Activated naive CD4-positive, alpha-beta T cell treated with anti-CD3 and anti-CD28 coated beads, Interleukin-2, amount 50 U/mL, for 72 hours (primary cell): ENCODE measurements at places on chromosomes 16 and 17. TPM values are rescaled to one million over a fixed set of nuclear protein-coding genes. Genes with fewer than 3 reads are reported as not detected.
A peak's percentile ranks its signal among the peaks of the same experiment; 100 is the strongest.

DNA sequence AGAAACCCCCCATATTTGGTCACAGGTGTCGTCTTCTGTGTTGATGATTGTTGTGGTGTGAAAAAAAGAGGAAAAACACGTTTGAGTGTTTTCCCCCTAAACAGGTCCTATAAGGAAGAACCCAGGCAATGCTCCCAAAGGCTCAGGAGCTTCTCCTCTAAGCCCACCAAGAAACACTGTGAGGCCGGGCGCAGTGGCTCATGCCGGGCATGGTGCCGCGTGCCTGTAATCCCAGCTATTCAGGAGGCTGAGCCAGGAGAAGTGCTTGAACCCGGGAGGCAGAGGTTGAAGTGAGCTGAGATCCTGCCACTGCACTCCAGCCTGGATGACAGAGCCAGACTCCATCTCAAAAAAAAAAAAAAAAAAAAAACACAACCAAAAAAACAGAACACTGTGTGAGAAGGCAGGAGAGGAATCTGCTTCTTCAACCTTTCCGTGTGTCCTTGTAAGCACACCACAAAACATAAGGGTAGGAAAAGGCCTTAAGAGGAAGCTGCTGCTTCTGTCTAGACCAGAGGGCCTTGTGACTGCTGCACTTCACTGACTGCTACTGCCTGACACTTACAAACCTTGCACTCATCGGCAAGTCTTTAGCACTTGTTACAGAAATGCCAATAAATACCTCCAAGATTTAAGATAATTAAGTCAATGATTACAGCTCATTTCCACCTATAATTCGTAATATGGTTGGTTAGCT is 9.3 kb downstream of the JPT1 start:
- DNase-seq: no peak

DNA sequence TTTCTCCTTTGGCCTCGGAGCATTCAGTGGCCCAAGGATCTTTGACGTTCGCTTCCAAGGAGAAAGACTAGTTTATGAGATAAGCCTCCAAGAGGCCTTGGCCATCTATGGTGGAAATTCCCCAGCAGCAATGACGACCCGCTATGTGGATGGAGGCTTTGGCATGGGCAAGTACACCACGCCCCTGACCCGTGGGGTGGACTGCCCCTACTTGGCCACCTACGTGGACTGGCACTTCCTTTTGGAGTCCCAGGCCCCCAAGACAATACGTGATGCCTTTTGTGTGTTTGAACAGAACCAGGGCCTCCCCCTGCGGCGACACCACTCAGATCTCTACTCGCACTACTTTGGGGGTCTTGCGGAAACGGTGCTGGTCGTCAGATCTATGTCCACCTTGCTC is 1.4 kb downstream of the AOC3 start:
- no peak for DNase-seq

GRCh38 chr17:75350706-75351105 is 54.8 kb downstream of the GRB2 start:
- no peak for DNase-seq

- no peak for DNase-seq
Observed at GRCh38 chr16:21654466-21654865, 2.1 kb upstream of the IGSF6 start.

- no peak for DNase-seq
Observed at GRCh38 chr17:17080781-17081180, 38.5 kb downstream of the MPRIP start.

DNA sequence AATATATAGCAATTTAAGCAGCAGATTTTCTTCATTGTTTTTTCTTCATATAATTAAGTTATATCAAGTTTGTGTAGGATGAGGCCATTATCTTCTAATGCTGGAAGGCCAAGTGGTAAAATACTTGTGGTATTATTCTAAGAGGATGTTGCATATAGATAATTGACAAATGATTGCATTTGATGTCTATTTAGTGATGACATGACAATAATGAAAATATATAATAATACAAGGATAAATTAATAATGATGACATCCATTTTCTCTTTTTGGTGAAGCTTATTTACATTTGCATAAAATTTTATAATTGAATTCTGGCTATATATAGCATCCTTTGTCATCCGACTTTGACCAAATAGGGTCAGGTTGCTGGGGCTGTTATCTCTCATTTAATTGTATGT is 195.4 kb upstream of the KCNJ16 start:
- DNase-seq: no peak

DNA sequence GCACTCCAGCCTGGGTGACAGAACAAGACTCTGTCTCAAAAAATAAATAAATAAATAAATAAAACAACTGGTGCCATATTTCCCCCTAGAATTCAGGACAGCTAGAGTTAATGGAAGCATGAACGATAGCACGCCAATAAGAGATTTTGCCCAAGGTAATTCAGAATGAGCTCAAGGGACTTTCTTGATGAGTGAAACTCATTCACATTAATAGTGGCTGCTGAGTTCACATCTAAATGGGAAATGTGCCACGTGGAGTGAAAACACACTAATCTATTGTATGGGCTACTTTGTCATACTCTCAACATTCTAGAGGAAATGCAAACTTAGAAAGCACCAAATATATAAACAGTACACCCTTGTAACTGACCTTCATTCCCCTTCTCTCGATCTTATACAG is 47.4 kb upstream of the PSMD7 start:
- DNase-seq: no peak

GRCh38 chr17:77442976-77443747 is 302.4 kb downstream of the SEC14L1 start:
- DNase-seq: no peak

DNA sequence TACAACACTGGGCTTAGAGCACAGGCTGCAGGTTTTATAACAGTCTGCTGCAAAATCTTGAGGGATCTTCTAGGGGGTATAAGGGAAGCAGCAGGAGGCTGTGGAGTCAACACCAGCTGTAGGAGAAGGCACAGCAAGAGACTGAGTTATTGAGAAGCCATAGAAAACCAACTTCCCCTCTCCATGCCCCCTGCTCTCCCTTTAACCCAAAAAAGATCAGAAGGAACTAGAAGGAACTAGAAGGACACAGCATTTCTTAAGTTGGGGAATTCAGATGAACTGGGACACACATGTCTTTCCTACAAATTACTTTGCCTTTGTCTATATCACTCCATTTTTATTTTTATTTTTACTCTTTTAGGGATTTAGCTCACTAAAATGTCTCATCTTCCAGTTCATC is 6.2 kb upstream of the CCL18 start:
- no peak for DNase-seq

GRCh38 chr17:21361020-21361809 is 14.9 kb upstream of the KCNJ12 start:
- no peak for DNase-seq

DNA sequence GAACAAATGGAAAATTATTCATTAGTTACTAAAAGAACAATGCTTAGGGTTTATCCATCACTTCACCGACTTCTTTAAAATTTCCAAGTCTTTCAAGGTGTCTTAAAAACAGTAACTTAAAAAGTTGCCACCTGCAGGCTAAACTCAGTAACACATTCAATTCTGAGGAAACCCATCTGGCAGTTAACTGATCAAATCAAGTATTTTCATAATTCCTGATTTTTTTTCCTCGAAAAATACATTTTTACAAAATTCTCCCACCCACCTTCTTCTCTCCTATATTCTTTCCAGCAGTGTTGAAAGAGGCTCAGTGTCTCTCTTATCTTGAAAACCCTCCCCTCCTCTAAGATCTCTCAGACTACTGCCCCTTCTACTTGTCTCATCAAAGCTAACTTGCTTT is 29.9 kb downstream of the PARN start:
- DNase-seq: no peak

GRCh38 chr16:61460020-61460419 is 576.2 kb downstream of the CDH8 start:
- no peak for DNase-seq

- no peak for DNase-seq
Observed at GRCh38 chr17:66963521-66963908, 992 bp upstream of the CACNG4 start.

DNA sequence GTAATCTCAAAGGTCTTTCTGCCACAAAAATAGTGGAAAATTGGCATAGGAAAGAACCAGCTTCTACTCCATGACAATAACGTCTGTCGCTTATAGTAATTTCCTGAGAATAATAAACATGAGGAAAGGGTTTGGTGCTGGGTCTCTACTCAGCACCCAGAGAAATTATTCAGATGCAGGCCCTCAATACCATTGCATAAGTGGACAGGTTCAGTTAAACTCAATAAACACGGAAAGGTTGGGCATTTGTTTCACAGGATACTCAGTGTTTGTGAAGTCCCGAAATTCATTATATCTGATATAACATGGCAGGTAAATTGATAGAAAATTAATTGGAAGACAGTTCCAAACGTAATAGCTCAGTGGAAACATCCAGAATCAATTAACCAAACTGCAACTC is 254.0 kb downstream of the CNTNAP4 start:
- DNase-seq: no peak

- DNase-seq: peak; percentile 48
Observed at GRCh38 chr17:40110026-40110845, 9.8 kb upstream of the NR1D1 start.

DNA sequence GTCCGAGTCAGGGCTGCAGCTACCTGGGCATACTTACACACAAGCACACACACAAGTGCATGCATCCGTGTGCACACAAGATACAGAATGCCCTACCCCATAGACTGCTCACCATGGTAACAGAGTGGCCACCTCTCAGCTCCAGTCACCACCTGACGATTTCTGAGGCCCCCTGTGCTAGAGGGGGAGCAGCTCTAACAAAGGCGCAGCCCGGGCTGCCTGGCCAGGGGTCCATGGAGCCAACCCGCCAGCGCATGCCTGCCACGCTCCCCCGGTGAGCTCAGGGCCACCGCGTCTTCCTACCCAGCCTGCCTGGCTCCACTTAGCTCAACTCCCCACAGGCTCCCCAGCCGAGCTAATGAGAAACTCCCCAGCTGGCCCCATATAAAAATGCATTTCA is 75.5 kb downstream of the ZNF423 start:
- DNase-seq: no peak

DNA sequence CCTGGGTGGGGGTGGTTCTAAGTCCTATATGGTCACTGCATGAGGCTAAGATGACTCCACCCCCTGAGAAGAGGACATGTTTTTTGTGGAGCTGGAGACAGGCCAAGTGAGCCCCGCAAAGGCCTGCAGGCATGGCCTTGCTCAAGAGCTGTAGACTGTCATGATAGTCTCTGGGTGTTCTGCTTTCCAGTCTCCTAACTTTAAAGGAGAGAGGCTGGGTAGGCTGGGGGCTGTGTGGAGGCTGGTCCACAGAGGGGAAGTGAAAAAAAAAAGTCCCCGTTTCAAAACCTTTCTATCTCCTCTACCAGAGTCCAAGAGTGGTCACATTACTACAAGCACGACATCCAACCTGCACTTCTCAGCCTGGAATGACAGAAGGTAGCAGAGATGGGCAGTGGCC is 27.1 kb downstream of the CDRT4 start:
- DNase-seq: no peak

DNA sequence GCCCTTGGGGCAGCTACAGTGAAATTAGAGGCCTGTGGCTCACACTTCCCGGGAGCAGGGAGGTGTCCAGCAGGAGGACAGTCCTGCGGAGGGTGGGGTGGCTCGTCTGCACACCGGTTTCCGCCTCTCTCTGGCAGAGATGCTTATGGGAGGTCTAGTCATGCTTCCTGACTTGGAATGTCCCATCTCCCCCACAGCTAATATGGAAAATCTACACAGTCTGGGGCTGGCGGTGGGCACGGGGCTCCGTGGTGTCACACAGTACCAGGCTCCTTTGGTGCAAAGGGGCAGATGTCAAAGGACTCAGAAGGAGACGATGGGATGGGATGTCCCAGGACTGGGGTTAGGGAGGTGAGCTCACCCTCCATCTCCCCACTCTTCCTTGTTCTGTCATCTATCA is 44.1 kb upstream of the DOC2B start:
- no peak for DNase-seq

GRCh38 chr17:16936536-16937310 is 35.2 kb downstream of the TNFRSF13B start:
- DNase-seq: no peak

DNA sequence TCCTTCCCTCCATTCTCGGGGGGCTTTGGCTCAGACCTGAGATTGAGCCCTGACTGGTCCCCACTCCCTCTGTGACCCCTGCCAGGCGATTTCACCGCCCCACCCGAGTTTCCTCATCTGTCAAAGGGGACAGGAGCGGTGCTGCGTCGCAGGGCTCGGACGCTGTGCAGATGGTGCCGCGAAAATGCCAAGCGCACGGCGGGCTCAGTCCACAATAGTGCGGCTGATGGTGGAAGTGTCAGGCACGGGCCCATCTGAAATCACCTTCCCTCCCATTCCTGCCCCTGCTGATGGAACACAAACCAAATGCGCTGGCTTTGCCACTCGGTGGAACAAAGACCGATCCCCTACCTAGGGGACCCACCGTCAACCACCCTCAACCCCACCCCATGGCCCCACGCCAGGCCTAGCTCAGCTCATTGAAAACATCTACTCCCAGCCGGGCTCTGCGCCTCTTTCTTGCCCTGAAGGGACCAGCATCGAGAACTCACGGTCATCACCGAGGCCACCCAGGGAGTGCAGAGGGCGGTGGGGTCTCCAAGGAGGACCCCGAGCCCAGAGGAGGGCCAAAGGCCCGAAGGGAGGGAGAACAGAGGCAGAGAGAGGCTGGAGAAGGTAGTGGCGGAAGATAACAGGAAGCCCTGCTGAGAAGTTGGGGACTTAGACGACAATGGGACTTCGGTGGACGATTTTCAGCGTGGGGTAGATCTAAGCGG is 1.4 kb downstream of the CARHSP1 start:
- DNase-seq: peak; percentile 29

DNA sequence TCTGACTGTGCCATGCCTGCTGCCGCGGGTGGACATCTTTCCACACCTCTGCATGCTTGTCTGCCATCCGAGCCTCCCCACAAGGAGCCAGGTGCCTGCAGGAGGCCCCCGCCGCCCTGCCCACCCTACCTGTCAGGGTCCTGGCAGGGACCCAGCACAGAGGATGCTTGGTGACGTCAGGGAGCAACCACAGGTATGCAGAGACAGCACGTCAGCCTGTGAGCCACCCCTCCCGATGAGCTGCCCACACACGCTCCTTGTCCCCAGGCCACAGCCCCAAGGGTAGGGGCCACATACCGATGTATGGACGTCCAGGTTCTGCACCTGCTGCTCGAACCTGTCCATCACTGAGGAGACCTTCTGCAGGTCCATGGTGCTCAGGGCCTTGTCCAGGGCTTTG is 10.6 kb downstream of the CHMP1A start:
- no peak for DNase-seq

Gene DPEP2
- 2.5 TPM for total RNA-seq

Gene GOSR1
- total RNA-seq: 43.1 TPM

Gene GNG13
- not detected for total RNA-seq

Gene C16orf92
- total RNA-seq: not detected

Gene KCNH4
- total RNA-seq: 0.54 TPM

Gene WFDC1
- total RNA-seq: not detected

Gene NEK8
- total RNA-seq: 6.4 TPM
